ENCODE measurements at places on chromosomes 16 and 17.

DNA sequence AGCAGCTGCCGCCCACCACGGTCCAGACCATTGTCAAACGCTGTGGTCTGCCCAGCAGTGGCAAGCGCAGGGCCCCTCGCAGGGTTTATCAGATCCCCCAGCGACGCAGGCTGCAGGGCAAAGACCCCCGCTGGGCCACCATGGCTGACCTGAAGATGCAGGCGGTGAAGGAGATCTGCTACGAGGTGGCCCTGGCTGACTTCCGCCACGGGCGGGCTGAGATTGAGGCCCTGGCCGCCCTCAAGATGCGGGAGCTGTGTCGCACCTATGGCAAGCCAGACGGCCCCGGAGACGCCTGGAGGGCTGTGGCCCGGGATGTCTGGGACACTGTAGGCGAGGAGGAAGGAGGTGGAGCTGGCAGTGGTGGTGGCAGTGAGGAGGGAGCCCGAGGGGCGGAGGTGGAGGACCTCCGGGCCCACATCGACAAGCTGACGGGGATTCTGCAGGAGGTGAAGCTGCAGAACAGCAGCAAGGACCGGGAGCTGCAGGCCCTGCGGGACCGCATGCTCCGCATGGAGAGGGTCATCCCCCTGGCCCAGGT lies 13.0 kb downstream of the SLC52A1 start:
- ATAC-seq = no peak

GRCh38 chr16:87966685-87967185 lies 15.5 kb downstream of the BANP start:
- peak; percentile 49 for ATAC-seq

DNA sequence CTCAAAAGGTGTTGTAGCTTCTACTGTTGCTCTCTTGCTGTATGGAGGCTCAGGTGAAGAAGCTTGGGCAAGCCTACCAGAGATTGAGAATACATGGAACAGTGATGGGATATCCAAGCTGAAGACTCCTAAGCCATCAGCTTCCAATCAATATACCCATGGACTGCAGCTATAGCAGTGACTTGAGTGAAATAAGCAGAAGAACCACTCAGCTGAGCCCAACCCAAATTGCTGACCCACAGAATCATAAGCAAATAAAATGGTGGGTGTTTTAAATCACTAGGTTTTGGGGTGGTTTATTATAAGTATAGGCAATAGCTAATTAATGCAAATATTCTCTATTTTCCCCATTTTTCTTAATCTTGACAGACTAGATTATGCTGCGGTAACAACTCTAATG lies 147.7 kb upstream of the SALL1 start:
- no peak for ATAC-seq

DNA sequence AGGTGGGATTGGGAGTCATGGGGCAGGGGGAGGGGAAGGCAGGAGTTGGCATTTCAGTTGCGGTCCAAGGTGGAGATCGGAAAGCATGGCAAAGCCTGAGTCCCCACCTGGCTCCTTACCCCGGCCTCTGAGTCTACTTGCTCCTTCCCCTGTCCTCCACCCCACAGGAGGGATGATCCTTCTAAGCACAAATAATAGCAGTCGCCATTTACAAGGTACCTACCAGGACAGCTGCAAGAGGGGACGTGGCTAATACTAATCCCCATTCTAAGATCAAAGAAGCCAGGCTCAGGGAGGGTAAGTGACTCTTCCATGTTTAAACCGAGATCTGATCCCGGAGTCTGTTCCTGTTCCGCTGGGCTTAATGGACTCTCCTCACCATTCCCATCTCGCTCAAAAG lies 396.3 kb downstream of the SLC39A11 start:
- ATAC-seq = no peak

DNA sequence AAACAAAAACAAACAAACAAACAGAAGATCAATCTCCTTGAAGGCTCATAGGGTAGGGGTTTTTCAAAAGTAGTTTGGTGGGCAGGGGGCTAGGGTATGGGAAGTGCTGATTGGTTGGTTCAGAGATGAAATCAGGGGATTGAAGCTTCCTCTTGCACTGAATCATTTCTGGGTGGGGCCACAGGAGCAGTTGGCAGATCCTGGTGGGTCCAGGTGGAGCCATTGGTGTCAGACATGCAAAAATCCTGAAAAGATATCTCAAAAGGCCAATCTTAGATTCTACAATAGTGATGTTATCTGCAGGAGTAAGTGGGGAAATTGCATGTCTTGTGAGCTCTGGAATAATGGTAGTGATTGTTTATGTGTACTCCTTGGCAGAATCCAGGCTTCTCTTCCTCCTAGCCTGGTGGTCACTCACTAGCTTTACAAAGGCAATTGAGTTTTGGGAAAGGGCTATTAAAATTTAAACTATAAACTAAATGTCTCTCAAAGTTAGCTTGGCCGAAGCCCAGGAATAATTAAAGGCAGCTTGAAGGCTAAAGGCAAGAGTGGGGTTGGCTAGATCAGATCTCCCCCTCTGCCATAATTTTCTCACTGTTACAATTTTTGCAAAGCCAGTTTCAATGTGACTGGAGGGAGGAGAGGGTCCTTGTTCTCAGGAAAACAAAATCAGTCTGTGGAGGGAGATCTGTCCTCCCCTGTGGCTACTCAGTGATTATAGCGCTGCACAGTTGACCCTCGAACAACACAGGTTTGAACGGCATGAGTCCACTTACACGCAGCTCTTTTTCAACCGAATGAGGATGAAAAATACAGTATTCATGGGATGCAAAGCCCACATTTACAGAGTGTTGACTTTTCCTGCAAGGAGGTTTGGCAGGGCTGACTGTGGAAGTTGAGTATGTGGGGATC lies 45.2 kb downstream of the RNF112 start:
- ATAC-seq = no peak

GRCh38 chr16:450385-450784 lies 24.9 kb downstream of the RAB11FIP3 start:
- ATAC-seq = peak; percentile 19

- ATAC-seq = peak; percentile 63
Measured at GRCh38 chr17:44865231-44865660, 17.6 kb downstream of the HIGD1B start.

DNA sequence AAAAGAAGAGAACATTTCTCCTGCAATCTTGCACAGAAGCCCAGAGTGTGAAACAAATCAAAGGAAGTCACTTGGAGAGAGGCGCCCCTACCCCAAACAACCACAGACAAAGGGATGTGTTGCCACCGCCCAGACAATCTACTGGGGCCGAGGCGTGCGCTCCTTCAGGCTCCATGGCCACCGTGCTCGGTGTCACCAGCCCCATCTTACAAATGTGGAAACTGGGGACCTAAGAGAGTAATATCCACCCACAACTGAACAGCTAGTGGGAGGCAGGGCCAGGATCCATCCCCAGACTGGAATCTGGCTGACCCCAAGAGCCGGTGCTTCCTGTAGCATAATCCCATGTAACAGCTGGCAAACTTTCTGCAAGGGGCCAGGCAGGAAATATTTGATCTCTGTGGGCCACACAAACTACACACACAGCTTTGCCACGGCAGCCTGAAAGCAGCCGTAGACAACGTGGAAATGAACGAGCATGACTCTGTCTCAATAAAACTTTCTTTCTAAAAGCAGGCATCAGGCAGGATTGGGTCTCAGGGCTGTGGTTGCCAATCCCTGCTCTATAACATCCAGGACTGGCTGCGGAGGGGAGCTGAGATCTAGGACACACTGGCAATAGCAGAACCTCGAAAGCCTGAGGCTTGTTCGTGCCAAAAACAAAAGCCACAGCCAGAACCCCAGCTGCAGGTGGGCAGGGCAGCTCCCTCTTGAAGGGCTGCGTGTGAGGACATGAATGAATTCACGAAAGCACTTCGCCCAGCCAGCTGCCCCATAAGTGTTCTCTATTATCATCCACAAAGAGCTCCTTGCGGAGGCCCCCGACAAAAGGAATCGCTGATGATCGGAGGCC lies 26.6 kb upstream of the GINS2 start:
- ATAC-seq = peak; percentile 56

DNA sequence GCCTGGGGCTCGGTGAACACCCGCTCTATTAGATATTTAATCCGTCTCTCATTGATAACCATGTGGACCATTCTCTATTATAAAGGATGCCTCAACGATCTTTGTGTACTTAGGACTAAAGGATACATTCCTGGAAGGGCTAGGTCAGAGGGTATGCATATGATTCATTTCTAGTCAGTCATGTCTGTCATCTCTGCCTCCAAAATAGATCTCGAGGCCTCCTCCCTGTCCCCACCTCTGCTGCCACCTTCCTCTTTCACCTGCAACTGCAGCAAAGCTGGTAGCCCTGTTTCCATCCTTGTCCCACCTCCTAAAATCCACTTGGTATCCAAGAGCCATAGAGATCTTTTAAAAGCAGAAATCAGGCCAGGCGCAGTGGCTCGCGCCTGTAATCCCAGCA lies 121.5 kb downstream of the KATNIP start:
- ATAC-seq = no peak

DNA sequence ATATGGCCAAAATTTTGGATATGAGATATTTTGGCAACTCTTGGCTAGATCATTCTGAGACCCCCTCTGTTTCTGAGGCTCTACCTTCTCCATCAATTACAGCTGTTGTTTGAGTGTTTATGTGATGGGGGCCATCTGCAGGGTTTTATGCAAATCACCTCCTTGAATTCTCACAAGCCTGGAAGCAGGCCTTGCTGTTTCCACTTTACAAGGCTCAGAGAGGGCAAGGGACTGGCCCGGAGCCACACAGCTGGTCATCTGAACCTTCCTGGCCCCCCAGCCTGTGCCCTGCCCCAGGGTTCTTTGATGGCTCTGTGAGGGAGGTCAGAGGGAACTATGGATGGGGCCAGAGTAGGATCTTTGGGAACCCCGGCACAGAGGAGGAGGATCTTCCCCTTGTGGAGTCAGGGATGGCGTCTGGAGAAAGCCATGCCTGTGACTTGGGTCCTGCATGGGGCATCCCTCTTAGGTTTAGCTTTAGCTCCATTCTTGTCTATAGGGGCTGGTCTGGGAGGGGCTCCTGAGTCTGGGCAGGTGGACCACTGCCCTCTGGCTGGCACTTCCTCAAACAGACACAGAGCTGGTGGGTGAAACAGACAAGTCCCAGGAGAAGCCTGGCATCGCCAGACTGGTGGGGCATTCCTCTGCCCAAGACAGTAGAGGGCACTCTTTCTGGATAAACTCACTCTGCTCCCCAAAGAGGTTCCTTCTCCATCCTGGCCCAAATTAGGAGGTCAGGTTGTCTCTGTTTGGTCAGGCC lies 26.2 kb downstream of the IL21R start:
- no peak for ATAC-seq

- ATAC-seq = no peak
Measured at GRCh38 chr16:30722443-30722842, 23.5 kb downstream of the SRCAP start.

DNA sequence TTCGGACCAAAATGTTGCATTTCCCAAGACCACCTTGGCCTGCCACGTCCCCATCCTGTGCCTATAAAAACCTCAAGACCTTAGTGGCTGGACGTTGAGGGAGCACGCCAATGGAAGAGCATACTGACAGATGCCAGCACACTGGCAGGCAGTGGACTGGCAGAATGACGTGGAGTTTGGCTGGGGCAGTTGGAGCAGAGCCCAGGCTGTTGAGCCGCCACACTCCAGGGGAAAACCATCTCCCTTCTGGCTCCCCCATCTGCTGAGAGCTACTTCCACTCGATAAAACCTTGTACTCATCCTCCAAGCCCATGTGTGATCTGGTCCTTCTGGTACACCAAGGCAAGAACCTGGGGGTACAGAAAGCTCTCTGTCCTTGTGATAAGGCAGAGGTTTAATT lies 494.1 kb downstream of the CDH11 start:
- no peak for ATAC-seq

DNA sequence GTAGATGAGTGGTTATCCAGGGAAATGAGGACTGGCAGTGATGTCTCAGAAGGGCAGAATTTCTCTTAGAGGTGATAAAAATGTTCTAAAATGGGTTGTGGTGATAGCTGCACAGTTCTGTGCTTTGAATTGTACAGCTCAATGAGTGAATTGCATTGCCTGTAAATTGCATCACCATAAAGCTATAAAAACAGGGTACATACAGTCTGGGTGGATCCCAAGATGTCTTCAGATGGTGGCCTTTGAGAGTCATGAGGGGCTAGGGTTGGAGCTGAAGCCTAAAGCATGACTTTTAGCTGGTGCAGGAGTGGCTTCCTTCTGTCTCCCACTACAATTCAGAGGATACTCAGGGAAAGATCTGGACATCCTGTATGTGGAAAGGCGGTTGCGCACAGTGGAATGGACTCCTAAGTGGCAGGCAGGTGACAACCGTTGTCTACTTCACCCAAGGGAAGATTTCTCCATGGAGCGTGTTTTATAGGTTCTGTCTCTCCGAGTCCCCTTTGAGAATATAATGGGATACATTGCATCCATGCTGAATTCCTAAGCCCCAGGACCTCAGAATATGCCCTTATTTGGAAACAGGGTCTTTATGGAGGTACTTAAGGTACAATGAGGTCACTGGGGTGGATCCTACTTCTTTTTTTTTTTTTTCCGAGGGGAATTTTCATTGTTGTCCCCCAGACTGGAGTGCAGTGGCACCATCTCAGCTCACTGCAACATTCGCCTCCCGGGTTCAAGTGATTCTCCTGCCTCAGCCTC lies 1.6 kb upstream of the IL32 start:
- no peak for ATAC-seq

Measured in motor neuron (in vitro differentiated cells).